ENCODE measurements at places on chromosomes 2 and 18.

- DNase-seq, result no peak
These were observed 352.2 kb downstream of the DLGAP1 start for GRCh38 chr18:4102901-4103300.

DNA sequence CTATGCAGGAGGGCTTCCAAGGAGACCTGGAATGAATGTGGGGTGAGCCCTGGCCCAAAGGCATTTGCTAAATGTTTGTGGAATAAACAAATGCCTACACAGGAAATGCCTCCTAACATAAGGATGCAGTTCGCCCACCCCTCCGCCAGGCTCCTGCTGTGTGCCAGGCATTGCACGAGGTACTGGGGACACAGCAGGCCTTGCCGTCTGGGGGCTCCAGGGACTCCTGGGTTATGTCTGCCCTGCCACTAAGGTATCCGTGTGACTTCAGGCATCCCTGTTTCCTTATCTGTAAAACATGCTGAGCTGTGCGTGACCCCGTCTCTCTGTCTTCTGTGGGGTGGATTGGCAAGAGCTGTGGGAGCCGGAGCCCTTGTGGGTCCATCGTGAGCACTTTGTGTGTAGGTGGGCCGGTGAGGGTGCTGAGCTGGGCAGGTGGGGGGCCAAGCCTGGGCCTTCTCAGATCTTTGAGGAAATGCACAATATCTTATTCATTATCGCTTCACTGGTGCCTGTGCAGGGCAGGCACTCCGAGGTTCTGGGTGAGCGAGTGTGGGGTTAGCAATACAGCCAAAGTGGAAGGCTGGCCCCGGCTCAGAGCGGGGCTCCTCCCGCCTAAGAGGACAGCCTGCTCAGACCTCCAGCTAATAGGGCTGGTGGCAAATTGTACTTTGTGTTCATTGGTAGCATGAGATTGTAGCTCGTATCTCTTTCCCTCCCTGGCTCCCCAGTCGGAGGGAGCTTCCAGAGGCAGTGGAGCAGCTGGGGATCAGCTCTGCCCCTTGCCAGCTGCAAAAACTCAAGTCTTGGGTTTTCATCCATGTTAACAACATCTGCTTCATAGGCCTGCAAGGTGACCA is 126.8 kb downstream of the GLI2 start:
- no peak for DNase-seq

DNA sequence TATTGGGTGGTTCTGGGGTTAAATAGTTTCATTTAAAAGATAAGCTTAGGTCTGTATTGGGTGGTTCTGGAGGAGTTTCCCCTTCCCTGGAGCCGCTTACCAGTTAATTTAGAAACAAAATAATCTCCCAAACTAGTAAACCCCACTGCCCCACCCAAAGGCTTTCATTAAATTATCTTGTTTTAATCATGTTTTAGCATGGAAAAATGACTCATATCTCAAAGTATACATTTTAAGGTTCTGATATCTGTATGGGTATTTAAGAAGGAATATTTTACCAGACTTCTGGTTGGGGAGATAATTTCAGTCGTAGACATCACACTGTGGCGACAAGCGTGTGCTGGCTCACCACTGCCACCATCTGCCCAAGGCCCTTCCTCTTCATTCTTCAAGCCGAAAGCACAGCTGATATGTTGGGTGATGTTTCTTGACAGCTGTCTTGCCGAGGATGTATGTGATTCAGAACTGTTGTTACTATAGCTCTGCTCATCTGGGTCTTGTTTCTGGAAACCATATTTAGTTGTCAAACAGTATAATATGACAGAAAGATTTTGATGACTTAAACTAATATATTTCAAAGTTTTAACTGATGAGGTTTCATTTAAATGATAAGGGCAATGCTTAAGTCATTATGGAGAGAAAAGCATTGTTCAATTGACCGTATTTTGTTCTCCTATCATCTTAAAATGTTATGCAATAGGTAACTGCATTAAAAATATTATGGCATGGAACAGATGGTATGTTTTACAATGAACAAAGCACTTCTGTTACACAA is 5.1 kb downstream of the FIGLA start:
- DNase-seq, result peak; percentile 53

- DNase-seq, result no peak
These were observed 10.0 kb downstream of the IL1R2 start for GRCh38 chr2:102001767-102002142.

GRCh38 chr18:61290616-61291015 is 42.6 kb upstream of the CDH20 start:
- no peak for DNase-seq
